Posterior vena cava (tissue), 2 donors: ENCODE measurements at places on chromosomes 7 and 10. TPM values are rescaled to one million over a fixed set of nuclear protein-coding genes. Genes with fewer than 3 reads are reported as not detected.

RPEL1 gene
- total RNA-seq: not detected

WNT16 gene
- not detected for total RNA-seq

WIPF3 gene
- 20.8 TPM for total RNA-seq

- DNase-seq: peak; percentile 14
These were observed 65.7 kb upstream of the CARD11 start for GRCh38 chr7:3109311-3109915.

DNA sequence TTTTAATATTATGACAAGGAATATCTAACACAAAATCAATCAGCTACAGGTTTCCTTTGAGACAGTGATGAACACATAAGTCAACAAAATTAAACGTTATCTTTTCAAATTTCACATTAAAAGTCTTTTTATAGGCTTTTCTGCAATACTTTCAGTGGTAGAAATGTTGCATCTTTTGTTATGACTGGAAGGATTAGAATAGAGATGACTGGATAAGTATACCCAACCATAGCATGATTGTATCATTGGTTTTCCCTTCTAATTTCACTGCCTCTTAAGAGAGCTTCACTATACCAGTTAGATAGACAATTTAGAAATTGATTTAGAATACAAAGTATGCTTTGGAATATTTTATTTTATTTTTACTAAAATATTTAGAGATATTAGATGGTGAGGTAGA lies 273.9 kb downstream of the PHF14 start:
- DNase-seq: no peak

GPR141 gene
- 1.3 TPM for total RNA-seq

DNA sequence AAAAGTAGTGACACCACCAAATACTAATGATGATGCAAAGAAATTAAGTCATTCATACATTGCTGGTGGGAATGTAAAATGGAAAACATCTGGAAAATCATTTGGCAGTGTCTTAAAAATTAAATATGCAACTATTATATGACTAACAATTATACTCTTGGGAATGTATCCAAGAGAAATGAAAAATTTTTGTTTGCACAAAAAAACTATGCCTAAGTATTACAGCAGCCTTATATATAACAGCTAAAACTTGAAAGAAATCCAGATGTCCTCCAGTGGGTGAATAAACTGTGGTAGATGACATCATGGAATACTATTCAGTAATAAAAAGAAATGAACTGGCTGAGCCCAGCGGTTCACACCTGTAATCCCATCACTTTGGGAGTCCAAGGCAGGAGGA lies 132.0 kb downstream of the NEBL start:
- DNase-seq: no peak

DNA sequence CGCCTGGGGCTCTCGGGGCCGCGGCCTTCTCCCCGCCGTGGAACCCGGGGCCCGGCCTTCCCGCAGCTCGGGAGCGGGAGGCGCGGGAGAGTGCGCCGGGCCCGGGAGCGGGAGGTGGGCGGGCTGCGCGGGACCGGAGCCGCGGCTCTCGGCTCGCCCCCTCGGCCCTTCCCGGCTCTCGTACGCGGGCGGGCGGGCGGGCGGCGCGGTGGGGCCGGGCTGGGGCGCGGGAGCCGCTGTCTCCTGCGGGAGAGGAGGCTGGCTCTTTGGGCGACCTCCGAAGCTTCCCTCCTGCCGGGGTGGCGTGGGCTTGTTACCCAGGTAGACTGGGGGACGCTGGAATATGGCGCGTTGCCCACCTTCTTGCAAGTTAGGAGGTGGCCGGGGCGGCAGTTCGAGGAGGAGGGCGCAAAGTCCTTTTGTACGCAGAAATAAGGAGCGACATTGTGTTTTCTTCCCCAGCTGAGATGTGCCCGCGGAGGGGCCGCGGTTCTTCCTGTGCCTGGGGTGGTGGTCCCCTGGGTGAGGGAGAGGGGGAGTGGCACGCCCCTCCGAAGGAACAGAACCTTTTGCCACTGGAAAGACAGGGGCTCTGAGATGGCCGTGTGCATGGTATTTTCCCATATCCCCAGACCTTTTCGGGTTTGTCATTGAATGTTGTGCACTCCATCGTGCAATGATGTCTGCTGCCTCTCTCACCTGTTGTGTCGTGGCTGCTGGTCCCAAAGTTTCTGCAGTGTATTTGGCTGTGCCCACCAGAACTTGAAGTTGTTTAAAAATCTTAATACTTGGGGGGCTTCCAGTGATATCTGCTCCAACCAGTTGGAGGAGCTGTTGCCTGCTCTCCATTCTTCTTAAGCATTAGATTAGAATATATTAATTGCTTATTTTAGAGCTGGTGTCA lies 844 bp downstream of the NRF1 start:
- peak; percentile 86 for DNase-seq

DNA sequence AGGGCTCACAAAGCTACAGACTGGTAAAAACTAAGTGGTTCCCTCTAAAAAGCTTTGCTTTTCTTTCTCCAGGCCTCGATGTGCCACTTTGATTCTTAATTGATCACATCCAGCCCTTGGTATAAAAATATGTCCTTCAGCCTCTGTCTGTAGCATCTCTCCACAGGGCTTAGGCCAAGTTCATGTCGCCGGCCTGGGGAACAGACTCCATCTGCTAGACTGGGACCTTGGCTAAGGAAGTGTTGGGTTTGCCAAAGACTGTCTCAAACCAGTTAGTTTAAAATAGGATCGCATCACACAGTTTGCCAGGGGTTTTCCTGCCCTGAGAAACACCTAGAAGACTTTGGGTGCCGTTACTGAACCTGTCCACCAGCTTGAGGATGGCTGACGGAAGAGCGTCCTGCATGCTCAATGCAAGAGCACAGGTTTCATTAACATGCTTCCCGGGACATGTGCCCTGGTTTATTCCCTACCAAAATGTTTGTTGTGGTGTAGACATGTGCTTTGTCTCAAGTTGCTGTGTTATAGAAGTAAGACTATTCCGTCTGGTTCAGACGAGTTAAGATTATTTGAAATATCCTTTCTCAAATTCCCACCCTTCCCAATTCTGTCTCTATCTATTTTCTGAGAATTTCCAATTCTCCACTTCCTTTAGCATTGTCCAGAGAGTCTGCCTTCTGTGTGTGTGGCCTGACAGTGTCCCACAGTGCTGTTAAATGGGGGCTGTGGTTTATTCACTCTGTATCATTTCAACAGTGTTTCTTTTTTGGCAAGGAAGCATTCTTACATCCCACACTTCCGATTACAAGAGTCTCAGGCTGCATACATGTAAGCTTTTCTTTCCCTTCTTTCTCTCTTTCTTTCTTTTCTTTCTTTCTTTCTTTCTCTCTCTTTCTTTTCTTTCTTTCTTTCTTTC lies 334.7 kb downstream of the INHBA start:
- DNase-seq: no peak

GRCh38 chr7:107711301-107711700 lies 32.6 kb upstream of the CBLL1 start:
- DNase-seq: no peak

DNA sequence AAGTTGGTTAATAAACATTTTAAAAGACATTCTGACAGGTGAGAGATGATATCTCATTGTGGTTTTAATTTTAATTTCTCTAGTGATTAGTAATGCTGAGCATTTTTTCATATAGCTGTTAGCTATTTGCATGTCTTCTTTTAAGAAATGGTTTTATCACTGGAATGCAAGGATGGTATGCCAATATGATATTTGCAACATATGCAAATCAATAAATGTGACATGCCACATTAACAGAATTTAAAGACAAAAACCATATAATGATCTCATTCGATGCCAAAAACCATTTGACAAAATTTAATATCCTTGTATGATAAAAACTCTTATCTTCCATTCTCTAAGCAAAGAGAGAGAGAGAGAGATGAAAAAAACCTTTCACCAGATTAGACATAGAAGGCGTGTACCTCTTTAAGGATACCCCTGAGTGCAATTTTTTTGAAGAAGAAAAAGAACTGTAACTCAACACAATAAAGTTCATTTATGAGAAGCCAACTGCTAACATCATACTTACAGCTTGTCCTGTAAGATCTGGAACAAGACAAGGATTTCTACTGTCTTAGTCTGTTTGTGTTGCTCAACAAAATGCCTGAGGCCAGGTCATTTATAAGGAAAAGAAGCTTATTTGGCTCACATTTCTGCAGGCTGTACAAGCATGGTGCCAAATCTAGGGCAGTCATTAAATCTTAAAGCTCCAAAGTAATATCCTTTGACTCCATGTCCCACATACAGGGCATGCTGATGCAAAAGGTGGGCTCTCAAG lies 39.7 kb upstream of the ZMYND11 start:
- DNase-seq: no peak

PON1 gene
- total RNA-seq: not detected

DNA sequence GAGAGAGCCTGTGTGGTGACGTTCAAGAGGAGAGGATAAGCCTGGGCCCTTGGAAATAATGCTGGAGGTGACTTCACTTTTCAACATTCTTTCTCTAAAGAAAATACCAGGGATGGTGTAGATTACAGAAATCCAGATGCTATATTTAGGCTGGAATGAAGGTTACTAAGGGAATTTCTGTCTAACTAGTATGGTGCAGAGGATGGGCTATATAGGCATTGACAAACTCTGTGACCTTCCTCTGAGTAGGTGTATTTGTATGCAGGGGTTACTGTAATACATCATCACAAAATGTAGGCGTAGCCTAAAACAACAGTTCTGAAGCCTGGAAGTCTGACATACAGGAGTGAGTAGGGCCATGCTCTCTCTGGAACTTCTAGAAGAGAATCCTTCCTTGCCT lies 155.3 kb upstream of the INHBA start:
- DNase-seq: no peak

GRCh38 chr7:16492513-16493062 lies 27.1 kb upstream of the SOSTDC1 start:
- no peak for DNase-seq

DNA sequence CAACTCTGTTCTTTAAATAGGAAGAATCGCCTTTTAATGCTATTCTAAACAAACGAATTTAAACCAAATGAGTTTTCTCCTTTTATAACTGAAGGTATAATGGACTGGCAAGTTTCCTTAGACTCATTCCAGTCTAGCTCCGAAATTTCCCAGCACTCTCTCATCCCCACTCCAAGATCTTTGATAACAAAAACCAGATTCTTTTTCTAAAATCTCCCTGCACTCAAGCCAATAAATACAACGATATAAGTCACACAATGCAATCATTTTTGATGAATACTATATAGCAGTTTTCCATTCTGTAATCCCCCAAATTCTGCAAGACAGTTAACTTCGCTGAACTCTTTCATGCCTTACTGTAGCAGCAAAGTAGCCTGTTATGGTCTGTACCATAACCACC lies 1.9 kb downstream of the OGA start:
- DNase-seq: no peak

GRCh38 chr10:132282667-132283603 lies 24.8 kb downstream of the STK32C start:
- no peak for DNase-seq

GRCh38 chr7:129210989-129211312 lies 13.9 kb upstream of the AHCYL2 start:
- no peak for DNase-seq

TLL2 gene
- 0.10 TPM for total RNA-seq

NYAP1 gene
- 1.4 TPM for total RNA-seq

DNA sequence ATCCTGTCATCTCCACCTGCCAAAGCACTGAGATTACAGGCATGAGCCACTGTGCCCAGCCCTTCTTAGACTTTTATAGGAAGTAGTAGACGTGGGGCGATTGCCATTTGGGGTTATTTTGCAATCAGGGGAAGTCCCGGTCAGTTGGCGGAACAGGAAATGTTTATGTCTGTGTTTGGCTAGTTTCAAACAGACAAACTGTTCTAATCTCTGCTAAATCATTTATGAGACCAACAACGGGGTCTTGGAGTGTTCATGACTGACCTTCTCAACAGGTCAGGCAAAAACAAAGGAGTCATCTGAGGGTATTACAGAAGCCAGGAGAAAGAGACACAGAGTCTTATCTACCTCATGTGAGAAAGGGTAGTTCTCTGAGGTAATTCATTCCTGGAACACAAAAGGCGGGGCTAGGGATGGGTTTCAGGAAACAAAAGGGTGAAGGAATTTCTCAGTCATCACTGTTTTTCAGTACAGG lies 6.6 kb upstream of the TPK1 start:
- DNase-seq: no peak

- no peak for DNase-seq
These were observed 57.9 kb upstream of the EXOC6 start for GRCh38 chr10:92790440-92790839.

NXPH1 gene
- not detected for total RNA-seq

TMEM273 gene
- 17.0 TPM for total RNA-seq

DNA sequence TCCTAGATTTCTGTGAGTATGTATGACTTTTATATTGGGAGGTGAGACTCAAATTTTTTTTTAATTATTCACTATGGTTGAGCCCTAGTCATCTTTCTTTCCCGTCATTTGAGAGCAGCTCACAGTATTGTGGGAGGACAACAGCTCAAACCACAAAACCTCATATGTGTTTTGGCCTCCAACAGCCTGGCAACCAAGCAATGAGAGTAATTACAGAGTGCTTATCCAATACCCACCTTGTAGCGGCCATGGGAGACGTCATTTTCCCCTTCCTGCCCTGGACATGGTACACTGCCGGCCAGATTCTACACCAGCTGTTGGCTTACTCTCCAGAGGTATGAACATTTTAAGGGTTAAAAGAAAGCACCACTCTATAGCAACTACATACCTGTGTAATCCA lies 49.1 kb downstream of the DOCK4 start:
- DNase-seq: no peak

DNA sequence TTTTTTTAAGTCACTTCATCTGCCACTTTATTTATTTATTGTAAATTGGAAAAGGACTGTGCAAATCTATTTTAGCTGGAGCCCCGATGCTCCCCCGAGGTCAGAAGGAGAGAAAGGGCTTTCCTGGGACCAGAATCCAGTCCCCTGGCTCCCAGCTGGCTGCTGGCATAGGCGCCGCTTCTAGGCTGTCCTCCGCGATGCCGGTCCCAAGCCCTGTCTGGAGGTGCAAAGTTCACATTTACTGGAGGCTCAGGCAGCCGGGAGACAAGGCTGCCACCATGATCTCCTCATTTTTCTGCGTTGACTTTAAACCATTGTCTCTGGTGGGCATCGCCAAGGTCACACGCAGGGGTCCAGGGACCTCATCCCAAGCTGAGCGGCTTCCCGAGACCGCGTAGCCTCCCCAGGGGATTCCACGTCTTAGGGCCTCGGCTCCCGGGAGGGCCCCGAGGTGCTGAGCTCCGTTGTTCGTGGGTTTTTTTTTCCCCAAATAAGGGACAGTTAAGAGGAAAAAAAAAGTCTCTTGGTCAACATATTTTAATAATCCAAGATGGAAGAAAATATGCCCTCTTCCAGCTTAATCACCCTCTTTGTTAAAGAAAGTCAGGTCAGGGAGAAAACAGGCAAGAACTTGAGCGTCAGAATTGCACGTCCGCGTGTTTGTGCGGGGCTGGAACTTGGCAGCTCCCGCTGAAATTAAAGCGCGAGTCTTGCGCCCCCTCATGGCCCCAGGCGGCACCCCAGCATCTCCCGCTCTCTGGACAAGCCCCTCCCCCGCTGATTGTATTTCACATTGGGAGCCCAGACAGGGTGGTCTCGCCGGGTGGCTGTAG lies 11.9 kb downstream of the RGR start:
- peak; percentile 89 for DNase-seq
